GM12865 (cell line): ENCODE measurements at places on chromosomes 4 and X.

GRCh38 chrX:40132751-40133150 lies 35.0 kb upstream of the BCOR start:
- DNase-seq, result no peak

DNA sequence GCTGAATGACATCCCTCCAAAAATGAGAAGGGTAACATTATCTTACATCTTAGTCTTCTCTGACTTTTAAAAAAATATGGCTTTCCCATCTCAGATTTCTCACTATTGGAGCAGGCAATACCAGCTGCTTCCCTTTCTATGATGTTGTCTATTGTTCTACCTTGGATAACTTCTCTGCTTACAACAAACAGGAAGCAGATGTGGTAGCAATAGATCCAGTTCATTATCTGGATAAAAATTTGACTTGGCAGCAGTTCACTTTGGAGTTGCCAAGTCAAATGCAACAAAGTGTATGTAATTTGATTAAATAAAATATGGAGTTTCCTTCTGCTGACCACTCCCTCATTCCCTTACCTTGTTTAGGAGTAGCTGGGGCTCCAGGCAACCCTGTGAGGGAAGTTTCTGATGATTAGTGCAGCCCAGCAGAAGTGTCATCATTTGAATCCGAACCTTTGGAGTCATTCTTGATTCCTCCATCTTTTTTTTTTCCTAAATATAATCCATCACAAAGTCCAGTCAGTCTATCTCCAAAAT lies 72.0 kb upstream of the GPRIN3 start:
- DNase-seq, result no peak

DNA sequence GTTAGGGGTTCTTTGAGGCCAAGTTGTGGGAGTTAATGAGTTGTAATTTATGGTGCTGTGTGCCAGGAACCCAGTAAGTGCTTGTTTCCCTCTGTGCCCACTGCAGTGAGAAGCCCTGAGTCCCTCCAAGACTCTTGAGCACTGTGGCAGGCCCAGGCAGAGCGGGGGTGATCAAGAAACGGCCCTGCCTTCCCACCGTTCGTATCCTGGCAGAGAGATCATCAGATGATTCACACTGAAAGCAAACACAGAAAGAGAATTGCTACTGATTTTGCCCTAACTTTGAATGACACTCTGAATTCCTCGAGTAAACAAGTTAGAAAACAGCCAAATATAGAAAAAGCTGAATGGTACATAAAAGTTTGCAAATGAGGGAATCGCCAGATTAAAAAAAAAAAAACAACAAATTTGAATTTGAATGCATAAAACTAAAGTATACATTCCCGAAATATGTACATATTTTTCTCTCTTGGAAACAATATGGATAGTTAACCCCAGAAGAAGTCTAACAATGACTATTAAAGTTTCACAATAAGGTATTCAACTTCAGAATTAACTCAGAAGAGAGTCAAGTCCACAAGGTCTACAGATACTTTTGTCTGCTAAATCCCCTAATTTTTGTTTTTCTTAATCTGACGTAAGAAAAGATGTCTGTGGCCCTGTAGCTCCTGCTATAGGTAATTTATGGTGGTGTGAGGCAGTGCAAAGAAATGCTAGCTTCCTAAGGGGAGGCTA lies 71.8 kb downstream of the AFAP1 start:
- DNase-seq, result no peak

- DNase-seq, result no peak
Measured at GRCh38 chr4:98568941-98569663, 89.3 kb downstream of the TSPAN5 start.

DNA sequence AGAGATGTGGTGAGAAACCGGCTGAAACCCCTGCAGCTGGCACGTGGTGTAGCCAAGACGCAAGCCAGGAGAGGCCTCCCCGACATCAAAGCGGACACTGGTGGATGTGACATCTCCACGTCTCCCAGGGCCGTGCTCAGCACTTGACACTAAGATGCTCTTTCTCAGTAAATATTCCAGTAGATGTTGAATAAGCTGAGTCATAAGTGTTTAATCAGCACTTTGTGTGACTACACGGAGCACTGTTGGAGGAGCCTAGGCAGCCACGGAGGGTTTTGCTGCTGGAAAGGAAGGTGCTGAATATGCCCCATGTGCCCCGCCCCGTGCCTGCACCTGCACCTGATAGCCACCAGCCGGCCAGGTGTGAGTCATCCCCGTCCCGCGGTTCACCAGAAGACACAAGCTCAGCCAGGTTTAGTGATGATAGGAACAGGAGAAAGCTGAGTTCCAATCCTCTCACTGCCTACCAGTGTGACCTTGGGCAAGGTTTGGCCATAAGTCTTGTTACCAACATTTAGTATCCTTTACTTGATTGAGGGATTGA lies 29.0 kb upstream of the C4orf50 start:
- no peak for DNase-seq

DNA sequence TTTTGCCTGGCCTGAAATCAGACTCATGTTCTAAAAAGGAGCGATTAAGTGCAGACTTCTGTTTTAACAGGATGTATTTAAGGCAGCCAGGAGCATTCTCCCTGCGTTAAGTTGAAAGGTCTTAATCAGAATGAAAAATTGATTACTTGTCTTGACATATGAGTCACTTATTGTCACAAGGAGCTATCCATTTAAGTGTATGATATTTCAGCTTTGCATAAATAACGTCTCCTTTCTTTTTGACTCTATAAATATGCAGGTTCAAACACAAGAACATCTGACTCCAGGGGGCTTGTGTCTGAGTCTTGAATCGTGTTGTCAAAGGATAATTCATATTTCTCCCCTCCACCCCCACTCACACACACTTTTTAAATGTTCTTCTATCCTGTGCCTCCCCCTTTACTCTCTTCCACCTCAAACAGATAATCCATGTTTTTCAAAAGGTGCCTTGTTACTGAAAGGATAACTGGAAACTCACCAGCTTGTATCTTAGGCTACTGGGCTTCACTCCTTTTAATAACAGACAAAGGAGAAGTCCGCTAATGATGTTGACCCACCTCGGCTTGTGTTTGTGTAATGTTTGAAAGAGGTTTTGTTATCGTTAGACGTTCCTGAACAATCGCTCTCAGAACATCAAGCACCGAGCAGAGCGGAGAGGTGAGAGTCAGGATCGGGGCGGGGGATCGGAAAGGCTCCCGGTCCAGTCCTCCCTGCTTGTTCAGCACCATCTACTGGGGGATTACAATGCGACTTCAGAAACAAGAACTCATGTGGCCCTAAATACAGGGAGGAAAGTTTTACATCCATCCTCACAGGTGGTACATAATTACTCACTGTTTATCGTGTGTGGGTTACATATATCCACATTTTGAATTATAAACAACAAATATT lies 107.5 kb upstream of the RPL34 start:
- peak; percentile 47 for DNase-seq

GRCh38 chr4:41324861-41325260 lies 68.1 kb downstream of the UCHL1 start:
- DNase-seq, result no peak

DNA sequence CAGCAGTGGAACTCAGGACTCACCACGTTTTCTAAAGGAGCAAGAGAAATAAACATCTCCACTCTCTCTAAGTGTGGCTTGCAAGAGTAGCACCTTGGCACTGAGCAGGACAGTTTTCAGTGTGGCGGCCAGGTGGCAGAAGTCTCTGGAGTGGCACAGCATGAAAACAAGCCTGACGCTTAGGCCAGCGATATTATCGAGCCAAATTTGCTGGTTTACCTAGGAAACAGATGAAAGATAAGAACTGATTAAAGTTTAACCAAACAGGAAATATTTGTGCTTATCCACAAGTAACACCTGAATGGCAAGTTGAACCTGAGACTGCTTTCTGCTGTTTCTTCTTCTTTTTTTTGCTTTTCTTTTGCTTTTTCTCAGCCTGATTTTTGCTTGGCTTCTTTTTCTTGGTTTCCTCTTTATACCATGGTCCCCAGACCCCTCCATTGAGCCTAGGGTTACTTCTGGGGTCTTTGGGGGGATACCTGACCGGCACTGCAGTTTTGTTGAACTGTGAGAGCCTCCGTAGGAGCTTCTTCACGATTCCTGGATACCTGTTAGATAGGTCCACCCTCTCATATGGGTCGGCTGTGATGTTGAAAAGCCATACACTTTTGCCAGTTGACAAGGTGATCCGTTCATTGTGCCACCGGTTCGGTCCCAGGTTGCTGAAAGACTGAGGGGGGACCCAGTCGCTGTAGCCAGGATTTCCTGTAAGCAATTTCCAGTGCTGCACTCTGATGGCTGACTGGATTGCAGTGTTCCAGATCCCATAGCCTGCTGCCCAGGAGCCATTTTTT lies 77.3 kb downstream of the ARSJ start:
- DNase-seq, result no peak

GRCh38 chr4:107857741-107858140 lies 33.0 kb downstream of the SGMS2 start:
- no peak for DNase-seq

DNA sequence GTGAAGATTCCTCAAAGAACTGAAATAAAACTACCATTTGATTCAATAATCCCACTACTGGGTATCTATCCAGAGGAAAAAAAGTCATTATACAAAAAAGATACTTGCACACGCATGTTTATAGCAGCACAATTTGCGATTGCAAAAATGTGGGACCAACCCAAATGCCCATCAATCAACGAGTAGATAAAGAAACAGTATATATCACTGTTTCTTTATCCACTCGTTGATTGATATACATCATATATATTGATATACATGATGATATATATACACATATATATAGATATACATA lies 13.6 kb upstream of the AFP start:
- DNase-seq, result no peak

DNA sequence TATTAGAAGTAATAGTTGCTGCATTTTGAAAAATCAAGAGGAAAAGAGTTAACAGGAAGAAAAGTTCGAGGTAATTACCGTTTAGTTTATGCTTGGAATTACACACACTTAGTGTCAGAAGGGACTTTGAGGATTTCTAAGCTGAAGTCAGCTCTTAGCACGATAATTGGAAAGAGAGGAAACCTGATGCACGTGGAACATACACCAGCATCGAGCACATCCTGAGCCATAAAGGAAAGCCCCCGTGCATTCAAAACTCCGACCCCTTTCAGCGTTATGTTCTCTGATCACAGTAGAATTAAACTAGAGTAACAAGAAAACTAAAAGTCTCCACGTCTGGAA lies 400 bp upstream of the PAQR3 start:
- no peak for DNase-seq

GRCh38 chrX:47420265-47420664 lies 49.9 kb downstream of the ZNF157 start:
- no peak for DNase-seq

- DNase-seq, result no peak
Measured at GRCh38 chrX:122586831-122587230, 597.2 kb upstream of the GRIA3 start.

- DNase-seq, result peak; percentile 3
Measured at GRCh38 chrX:10165580-10166247, 8.9 kb downstream of the CLCN4 start.

DNA sequence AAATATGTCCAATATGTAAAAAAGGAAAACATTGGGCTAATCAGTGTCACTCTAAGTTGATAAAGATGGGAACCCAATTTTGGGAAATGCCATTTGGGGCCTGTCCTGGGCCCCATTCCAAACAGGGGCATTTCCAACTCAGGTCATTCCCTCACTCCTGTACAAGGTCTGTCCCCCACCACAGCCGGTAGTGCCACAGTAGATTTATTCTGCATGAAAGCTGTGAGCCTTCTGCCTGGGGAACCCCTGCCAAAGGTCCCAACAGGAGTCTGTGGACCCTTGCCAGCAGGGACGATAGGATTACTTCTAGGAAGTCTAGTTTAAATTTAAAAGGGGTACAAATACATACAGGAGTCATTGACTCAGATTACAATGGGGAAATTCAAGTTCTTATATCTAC lies 317.6 kb upstream of the GNPDA2 start:
- no peak for DNase-seq

DNA sequence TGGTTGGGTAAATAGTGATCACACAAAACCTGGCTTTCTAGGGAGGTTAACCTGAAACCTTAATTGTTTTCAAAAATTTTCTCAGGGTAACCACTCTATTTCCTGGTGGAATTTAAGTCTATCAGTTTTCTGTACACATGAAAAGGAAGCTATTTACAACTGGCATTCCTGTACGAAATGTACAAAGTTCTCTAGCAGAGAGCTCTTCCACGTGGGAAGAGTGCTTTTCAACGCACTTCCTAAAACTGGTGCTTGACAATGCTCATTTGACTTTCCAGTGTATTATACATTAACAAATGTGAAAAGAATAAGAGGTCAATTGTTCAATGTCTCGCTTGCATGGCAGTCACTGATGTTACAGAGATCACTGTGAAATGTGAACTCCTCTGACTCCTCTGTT lies 2.8 kb upstream of the SOD3 start:
- no peak for DNase-seq

- peak; percentile 47 for DNase-seq
Measured at GRCh38 chr4:113524096-113524495, 237.4 kb downstream of the CAMK2D start.

GRCh38 chr4:74320559-74321118 lies 12.4 kb downstream of the EPGN start:
- peak; percentile 60 for DNase-seq

DNA sequence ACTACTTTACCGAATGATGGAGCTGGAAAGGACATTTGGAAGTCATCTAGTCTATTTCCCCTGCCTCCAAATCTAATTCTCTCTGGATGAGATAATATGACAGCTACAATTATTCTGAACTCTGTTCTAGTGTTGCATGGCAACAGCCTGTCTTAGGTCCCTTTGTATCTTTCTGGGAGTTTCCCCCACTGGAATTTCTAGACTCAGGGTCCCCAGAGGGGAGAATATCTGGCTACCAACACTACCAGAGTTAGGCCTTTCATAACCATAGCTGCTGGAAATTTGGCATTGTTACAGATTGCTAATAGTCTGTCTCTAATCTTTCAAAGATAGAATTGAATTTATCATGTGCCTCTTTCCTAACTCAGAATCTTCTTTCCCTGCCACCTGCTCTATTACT lies 4.5 kb downstream of the MSN start:
- no peak for DNase-seq

DNA sequence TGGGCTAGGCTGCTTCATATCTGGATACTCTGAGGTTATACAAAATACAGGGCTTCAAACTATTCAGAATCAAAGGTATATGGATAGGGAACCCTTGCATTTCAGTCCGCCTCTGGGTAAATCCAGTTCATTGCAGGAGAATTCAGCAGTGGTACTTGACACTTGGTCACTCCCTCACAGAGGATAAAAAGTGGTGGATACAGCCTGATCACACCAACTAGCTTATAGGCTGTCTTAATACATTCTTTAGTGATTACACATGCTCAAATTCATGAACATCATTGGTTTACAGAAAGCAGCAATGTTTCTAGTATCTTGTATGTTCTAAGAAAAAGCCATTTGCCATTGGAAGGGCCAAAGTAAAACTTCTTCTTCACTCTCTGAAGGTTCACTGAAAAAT lies 104.8 kb upstream of the PDE5A start:
- no peak for DNase-seq

- DNase-seq, result no peak
Measured at GRCh38 chr4:14835288-14835687, 167.0 kb upstream of the CPEB2 start.

- DNase-seq, result no peak
Measured at GRCh38 chr4:866761-867390, 40.9 kb upstream of the CPLX1 start.

- DNase-seq, result no peak
Measured at GRCh38 chrX:104659005-104659744, 93.2 kb downstream of the IL1RAPL2 start.

GRCh38 chr4:110229266-110229665 lies 30.9 kb upstream of the ELOVL6 start:
- DNase-seq, result no peak
